Renal pelvis (tissue), 12 donors: ENCODE measurements at places on chromosomes 2 and 18. TPM values are rescaled to one million over a fixed set of nuclear protein-coding genes. Genes with fewer than 3 reads are reported as not detected.

DNA sequence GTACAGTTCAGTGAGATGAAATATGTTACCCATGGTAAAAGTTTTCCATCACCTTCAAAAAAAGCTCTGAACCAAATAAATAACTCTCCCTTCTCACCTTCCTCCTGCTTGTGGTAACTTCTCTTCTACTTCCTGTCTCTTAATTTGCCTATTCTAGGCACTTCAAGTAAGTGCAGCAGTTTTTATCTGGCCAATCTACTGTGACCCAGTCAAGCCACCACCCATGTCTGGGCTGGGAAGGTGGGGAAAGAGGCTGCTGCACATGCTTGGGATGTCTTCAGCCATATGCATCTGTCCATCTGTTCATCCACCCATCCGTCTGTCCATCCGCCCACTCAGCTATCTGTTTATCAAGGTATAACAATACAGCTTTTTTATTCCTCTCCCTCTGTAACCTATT lies 31.6 kb downstream of the ZNF532 start:
- no peak for DNase-seq

- no peak for DNase-seq
These were observed 260.9 kb downstream of the RIT2 start for GRCh38 chr18:42854558-42854957.

DNA sequence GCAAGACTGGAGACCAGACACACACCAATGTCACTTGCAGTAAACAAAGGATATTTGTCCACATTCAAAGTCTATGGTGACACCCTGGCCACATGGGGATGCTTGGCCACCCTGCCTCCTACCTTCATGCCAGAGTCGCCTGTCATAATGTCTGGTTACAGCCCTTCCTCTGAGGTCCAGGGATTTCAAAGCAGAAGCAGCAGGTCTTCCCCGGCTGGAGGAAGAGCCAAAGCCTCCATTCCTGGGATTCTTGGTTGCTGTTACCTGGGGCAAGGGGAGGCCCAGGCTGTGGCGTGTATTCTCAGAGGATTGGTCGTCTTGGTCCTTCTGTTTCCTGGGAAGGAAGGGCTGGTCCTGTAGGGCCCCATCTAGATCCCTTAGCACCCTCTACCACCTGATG lies 2.3 kb upstream of the ALPP start:
- no peak for DNase-seq

- DNase-seq, result no peak
These were observed 48.6 kb downstream of the EML6 start for GRCh38 chr2:54772110-54772509.

DNA sequence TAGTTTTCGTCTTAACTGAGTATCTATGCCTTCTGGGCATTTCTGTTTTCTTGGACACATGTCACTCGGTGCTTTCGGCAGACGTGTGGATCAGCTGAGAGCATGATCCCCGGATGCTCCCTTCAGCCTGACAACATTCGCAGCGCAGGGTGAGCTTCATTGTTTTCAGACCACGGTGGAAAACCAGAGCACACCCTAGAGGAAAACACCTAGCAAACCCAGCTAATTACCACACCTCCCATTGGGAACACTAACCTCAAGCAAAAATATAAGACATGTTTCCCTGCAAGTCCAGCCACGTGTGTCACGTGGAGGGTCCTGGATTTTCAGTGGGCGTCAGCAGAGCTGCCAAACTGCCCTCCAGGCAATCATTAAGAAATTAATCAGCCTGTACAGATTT lies 31.0 kb downstream of the ANKRD29 start:
- no peak for DNase-seq

- no peak for DNase-seq
These were observed 535.2 kb downstream of the TDRD15 start for GRCh38 chr2:21658907-21659477.

The ALPI gene
- polyA plus RNA-seq, result 0.06 TPM
